ENCODE measurements at places on chromosomes 16 and 17. TPM values are rescaled to one million over a fixed set of nuclear protein-coding genes. Genes with fewer than 3 reads are reported as not detected.

GJC1 gene
- 5.2 TPM for total RNA-seq

GRCh38 chr16:84851192-84852127, 31.7 kb downstream of the CRISPLD2 start:
- no peak for DNase-seq

DNA sequence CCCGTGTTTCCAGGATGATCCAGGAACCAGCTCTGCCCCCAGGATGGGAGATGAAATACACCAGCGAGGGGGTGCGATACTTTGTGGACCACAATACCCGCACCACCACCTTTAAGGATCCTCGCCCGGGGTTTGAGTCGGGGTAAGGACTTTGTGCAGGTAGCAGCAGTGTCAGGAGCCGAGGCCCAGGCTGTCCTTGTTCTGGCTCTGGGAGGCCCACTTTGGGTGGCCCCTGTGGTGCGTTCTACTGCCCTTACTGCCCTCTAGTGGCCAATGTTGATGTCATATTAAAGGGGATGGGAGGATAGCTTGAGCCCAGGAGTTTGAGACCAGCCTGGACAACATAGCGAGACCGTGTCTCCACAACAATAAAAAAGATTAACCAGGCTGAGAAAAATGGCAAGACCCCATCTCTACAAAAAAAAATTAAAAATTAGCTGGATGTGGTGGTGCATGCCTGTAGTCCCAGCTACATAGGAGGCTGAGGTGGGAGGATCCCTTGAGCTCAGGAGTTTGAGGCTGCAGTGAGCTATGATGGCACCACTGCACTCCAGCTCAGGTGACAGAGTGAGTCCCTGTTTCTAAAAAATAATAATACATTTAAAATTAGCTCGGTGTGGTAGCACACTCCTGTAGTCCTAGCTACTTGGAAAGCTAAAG, 20.9 kb upstream of the CLEC18A start:
- DNase-seq, result peak; percentile 63

- peak; percentile 38 for DNase-seq
Measured at GRCh38 chr17:61411261-61412142, 11.9 kb downstream of the TBX2 start.

DNA sequence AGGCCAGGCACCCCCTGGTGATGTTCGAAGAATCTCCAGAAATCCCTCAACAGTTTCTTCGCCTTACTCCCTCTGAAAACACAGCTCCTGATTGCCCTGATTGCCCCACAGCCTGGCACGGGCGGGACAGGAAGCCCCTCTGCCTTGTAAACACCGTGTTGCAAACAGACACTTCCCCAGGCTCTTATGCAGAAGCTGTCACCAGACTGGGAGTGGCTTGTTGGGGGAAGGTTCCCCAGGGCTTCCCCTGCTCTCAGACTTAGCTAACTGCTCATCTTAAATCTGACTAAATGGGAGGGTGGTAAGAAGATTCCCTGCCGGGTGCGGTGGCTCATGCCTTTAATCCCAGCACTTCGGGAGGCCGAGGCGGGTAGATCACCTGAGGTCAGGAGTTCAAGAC, 11.2 kb downstream of the PIK3R5 start:
- DNase-seq, result no peak

GRCh38 chr17:4598776-4599504, 14.6 kb downstream of the SMTNL2 start:
- DNase-seq, result no peak

CLDN7 gene
- total RNA-seq, result 7.0 TPM

- no peak for DNase-seq
Measured at GRCh38 chr17:8643855-8644506, 13.5 kb upstream of the MYH10 start.

CYTH1 gene
- 20.8 TPM for total RNA-seq

DNA sequence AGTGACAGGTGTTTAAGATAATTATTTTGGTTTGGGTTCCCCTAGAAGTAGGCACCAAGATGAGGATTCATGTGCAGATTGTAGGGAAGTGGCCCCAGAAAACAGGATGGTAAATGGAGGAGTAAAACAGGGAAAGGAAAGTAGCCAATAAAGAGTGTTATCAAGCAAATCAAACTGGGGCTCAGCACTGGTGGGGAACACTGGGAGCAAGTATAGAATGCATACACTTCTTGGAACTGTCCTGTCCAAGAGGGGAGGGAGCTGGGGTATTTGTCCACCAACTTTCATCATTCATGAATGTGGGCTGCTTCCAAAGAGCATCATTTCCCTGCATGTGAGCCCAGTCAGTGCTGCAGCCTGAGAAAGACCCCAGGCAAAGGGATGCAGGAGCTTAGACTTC, 215.7 kb upstream of the IRX5 start:
- no peak for DNase-seq

- no peak for DNase-seq
Measured at GRCh38 chr17:81726004-81726403, 13.9 kb downstream of the SLC25A10 start.

GRCh38 chr17:56173958-56174835, 20.9 kb downstream of the ANKFN1 start:
- no peak for DNase-seq

CA4 gene
- 8.5 TPM for total RNA-seq

DNA sequence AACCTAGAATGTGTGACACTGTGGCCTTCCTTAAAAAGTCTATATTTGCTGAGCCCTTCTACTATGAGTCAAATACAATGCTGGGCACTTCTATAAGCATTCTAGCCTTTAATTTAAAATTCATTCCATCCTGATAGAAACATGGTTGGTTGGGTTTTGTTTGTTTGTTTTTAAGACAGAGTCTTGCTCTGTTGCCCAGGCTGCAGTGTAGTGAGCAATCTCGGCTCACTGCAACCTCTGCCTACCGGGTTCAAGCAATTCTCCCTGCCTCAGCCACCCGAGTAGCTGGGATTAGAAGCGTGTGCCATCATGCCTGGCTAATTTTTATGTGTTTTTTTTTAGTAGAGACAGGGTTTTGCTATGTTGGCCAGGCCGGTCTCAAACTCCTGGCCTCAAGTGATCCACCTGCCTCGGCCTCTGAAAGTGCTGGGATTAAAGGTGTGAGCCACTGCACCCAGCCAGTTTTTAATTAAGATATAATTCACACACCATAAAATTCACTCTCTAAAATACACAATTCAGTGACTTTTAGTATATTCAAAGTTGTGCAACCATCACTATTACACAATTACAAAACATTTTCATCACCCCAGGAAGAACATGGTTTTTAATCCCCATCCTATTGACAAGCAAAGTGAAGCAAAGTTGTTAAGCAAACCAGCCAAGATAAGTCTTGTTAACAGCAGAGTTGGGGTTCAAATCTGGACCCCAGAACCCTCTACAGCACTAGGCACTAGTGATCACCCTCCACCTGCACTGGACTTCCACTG, 42.8 kb downstream of the CMTM4 start:
- no peak for DNase-seq

GRCh38 chr16:629185-629832, 1.5 kb upstream of the WFIKKN1 start:
- no peak for DNase-seq

LGALS9B gene
- total RNA-seq, result not detected

PHKB gene
- total RNA-seq, result 48.2 TPM

SP6 gene
- 0.65 TPM for total RNA-seq

GRCh38 chr16:56947604-56947995, 14.2 kb upstream of the CETP start:
- DNase-seq, result no peak

DNA sequence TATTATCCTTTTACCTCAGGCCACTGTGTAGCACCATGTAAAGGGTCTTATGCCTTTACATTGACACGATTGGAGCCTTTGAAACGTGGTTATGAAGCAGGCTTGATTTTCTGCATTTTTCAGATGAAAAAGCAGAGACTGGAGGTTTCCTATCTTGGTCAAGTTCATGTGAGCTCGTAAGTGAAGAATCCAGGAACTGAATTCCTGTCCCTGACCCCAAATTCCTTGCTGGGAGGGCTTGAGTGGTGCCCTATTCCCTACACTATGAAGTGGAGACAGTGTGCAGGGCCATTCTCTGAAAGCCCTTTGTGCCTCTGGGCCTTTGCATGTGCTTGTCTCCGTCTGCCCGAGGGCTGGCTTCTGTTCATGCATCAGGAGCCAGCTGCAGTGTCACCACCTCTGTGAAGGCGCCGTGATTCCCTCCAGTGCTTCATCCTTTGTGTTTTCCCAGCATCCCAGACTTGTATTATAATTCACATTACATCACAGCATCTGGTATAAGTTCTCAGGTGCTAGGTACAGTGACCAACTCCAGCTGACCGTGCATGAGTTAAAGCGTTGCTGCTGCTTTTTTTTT, 181.1 kb downstream of the SNX29 start:
- DNase-seq, result no peak

DNA sequence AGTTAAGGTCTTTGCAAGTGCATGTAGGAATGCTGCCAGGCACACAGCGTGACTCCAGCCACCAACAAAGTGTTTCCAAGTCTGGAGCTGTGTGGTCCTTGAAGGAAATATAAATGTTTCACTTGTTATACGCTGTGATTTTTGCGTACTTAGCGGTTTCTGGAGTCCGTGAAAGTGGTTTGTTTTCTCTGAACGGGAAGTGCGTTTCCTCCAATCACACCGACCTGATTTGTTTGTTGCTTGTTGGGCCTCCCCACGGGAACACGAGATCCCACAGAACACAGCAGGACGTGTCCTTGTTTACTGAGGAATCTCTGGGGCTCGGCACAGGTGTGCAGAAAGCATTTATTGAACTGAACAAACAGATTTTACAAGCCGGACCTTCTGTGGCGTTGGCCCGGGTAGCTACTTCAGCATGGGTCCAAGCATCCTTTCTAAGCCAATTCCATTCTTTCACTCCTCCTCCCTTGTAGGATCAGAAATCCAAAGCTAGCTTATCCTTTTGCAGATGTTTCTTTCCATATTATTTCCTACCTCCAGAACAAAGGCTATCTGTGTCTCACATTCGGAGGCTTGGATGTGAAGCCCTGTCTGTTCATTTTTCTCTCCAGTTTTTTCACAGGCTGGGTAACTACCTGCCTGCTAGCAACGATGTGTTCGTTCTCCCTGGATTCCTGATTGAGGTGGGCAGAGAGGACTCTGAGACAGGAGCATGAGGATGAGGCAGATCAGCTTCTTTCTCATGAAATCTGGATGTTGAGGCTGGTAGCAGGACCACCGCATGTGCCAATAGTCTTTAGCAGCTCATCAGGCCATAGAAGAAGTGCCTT, 44.6 kb downstream of the ABAT start:
- DNase-seq, result no peak

SPATA32 gene
- total RNA-seq, result not detected

DNA sequence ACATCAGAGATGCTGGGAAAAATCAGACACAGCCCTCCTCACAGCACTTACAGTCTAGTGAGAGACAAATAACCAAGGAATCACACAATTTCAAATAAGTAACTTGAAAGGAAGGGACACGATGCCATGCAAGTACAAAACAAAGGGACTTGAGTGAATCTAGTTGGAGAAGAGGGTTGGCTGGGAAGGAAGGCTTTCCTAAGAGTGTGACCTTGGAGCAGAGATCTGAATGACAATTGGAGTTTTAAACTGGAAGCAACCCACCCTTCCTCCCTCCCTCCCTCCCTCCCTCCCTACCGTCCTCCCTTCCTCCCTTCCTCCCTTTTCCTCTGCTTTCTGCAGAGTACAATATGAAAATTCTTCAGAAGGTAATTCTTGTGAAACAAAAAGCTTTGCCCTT, 31.1 kb downstream of the ADAMTS18 start:
- no peak for DNase-seq

GRCh38 chr16:50599494-50599893, 51.3 kb downstream of the NKD1 start:
- no peak for DNase-seq

DNA sequence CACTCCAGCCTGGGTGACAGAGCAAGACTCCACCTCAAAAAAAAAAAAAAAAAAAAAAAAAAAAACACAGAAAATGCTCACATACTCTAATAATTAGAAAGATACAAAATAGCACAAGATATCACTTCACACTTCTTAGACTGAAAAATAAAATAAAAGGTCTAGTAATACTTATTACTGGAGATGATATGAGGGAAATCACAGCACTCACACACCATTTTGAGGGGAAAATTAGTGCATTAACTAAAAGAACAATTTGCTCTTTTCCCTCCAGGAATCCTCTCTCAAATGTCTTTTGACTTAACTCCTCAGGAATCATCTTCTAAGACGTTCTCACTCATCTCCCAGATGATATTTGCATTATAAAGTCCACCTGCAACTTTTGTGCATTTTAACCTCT, 697.9 kb upstream of the SOX9 start:
- no peak for DNase-seq

DNA sequence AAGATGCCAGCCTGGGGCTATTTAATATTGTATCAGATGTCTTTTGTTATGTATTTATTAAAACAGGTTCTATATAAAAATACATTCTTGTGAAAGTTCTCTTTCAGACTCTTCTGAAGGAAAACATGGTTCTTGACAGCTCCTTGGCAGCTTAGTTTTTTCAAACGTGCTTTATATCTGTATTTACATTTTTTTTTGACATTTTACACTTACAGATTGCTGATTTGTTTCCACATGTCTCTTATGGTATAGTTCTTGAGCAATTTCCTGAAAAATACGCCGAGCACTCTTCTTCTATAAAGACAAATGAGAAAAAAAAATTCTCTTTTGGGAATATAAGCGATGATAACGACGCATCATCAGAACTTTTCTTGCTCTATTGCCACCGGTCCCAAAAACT, 9.5 kb downstream of the IGSF6 start:
- no peak for DNase-seq

GRCh38 chr16:49776734-49777133, 79.2 kb downstream of the ZNF423 start:
- no peak for DNase-seq

DNA sequence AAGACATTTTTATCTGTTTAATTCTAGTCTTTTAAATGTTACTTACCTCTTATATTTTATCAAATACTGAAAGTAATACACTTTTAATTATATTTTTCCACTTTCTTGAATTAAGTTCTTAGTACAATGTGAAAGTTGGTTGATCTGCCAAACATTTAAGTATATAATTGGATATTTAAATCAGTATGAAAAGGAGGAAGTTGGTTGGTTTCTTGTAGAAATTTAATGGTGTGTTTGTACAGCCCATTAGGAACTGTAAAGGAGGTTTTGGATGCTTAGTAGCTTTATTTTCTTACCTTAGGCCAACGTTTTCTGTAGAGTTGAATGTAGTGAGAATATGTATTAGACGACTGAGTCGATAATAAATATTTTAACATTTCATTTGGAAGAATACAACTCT, 5.4 kb downstream of the NFATC3 start:
- no peak for DNase-seq

HELZ gene
- 17.7 TPM for total RNA-seq

- DNase-seq, result no peak
Measured at GRCh38 chr17:1289695-1290094, 10.2 kb downstream of the TRARG1 start.

Measured in lung microvascular endothelial cell (primary cell).